Cortex of kidney (tissue), 1 donor: ENCODE measurements at places on chromosomes 6 and 20.

DNA sequence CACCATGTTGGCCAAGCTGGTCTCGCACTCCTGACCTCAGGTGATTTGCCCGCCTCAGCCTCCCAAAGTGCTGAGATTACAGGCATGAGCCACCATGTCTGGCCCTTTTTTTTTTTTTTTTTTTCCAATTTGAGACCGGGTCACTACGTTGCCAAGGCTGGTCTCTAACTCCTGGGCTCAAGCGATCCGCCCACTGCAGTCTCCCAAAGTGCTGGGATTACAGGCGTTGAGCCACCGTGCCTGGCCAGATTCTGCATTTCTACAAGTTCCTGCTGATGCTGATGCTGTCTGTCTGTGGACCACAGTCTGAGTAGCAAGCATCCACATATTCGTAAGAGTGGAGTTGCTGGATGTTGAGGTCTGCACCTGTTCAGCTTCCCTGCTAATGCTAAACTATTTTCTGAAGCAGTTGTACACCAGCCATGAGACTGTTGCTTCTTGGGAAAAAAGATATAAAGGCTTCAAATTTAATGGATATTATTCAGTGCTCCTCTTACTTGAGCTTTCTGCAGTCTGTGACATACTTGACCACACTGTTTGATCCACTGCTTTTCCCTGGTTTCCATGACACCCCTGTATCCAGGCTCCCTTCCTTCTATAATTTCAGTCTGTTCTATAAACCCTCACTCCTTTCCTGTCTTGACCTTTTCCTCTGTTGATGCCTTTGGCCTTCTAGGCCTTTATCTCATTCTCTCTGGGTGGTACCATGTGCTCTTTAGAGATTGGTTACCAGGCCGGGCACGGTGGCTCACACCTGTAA, 10.1 kb upstream of the ZBTB12 start:
- no peak for DNase-seq

DNA sequence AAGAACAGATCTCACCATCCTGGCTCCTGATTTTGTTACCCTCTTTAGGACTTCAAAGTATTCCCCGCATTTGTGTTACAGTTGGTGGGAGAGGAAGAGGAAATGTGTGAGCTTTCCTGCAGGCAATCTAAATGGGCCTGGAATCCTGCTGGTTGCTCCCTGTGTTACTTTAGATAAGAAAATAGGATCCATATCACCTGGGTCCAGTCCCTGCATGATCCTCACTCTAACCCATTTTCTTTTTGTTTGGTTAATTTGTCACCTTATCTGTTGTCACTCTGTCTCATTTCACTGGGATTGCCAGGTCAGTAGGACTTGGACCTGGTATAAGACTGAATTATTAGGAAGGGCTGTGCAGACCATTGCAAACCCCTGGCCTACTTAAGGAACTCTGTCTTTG, 175.9 kb upstream of the GJE1 start:
- no peak for DNase-seq

DNA sequence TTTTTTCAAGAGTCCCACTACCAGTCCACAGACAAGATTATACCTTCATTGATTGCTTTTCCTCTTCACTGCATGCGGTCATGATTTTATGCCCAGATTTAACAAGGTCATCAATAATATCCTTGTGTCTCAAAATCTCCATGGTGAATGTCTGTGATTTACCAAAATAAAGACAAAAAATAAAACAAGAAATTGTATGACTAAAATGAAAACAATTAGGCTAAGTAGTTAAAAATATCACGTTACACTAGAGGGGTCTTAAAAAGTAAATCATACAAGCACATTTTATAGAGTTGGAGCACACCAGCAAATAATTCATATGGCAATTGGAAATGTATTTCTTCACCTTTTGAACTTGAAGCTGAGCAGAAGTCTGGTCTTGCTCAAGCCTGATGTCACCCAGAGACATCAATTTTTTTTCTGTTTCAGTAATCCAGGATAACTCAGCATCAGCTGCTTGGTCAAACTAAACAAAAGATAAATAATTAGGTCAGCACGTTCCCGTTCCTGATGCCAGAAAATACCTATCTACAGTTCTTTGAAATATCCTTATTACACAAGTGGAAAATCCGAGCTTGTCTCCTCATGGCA, 125.4 kb downstream of the DST start:
- DNase-seq: no peak

GRCh38 chr6:45827952-45828530, 187.6 kb downstream of the CLIC5 start:
- DNase-seq: no peak

GRCh38 chr6:112033791-112034615, 19.9 kb upstream of the CCN6 start:
- DNase-seq: no peak

DNA sequence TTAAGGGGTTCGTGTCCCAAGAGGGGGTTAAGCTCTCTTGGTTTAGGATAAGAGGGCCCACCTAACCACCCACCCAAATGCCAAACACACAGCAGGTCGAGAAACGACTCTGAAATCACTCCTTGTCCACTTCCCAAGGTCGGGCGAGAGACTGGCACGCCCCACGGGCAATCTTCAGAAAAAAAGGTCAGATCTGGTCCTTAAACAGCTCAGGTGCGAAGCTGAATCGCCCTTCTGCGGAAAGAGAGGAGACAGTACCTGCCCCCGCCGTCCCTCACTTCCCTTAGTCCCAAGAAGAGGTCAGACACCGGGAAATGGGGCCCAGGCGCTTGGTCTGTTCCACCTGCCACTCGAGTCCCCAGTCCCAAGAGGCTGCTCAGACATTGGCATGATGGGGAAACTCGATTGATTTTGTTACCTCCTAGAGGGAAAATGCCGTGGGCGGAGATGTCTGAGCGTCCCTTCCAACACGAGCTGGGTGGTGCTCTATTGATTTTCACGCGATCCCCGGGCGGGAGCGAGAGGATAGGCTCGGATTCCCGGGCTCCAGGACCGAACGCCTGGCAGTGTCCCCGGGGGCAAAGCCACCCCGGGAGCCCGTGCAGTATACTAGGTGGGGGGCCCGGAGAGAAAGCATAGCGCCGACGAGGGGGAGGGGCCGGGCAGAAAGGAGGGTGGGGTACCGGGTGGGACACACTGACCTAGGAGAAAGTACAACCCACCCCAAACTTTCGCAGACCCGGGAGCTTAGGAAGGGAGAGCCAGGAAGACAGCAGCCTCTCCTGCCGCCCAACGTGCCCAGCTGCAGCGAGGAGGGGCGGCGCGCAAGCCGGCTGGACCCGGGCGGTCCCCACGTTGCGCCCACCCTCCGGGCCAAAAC, 1.1 kb upstream of the SAMD5 start:
- DNase-seq: no peak

GRCh38 chr6:3753228-3753835, 1.8 kb upstream of the PXDC1 start:
- DNase-seq: no peak
